Activated CD4-positive, alpha-beta T cell treated with anti-CD3 and anti-CD28 coated beads, Interleukin-2, amount 50 U/mL, for 16 hours (primary cell): ENCODE measurements at places on chromosomes 1 and 21.

- no peak for DNase-seq
Measured at GRCh38 chr21:14982336-14982735, 82.5 kb downstream of the NRIP1 start.

DNA sequence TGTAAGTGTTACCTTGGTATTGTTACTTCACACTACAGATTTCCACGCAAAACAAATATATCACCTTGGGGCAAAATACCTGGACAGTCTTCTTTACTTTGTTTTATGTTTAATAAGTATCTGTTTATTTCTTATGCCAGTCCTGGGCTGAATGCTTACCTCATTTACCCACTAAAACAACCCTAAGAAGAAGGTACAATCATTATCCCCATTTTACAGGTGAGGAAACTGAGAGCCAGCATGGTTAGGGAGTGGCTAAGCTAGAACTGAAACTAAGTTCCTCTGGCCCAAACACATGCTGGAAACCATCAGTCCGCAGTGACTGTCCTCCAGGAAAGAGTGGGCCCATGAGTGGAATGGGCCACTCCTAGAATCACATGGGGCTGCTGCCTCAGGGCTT is 13.0 kb upstream of the GUCA2B start:
- DNase-seq: no peak

- no peak for DNase-seq
Measured at GRCh38 chr1:94321662-94322061, 84.3 kb upstream of the ARHGAP29 start.

DNA sequence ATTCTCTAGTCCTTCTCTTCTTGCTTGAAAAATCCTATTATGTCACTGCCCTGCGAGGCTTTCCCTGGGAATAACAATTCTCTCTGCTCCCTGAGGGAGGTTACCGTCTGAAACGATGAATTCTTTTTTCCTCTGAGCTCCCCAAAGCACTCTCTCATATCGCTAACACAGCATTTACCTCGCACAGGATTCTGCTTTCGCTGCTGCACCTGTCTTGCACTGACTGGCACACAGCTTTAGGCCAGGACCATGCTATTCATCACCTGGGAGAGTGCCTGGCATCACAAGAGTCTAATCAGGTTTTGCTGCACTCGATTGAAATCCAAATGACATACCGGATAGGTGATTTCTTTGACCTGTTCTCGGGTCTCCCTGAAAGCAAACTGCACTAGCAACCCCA is 52.8 kb upstream of the GNG4 start:
- no peak for DNase-seq

- no peak for DNase-seq
Measured at GRCh38 chr21:33578959-33579542, 9.4 kb downstream of the DONSON start.

DNA sequence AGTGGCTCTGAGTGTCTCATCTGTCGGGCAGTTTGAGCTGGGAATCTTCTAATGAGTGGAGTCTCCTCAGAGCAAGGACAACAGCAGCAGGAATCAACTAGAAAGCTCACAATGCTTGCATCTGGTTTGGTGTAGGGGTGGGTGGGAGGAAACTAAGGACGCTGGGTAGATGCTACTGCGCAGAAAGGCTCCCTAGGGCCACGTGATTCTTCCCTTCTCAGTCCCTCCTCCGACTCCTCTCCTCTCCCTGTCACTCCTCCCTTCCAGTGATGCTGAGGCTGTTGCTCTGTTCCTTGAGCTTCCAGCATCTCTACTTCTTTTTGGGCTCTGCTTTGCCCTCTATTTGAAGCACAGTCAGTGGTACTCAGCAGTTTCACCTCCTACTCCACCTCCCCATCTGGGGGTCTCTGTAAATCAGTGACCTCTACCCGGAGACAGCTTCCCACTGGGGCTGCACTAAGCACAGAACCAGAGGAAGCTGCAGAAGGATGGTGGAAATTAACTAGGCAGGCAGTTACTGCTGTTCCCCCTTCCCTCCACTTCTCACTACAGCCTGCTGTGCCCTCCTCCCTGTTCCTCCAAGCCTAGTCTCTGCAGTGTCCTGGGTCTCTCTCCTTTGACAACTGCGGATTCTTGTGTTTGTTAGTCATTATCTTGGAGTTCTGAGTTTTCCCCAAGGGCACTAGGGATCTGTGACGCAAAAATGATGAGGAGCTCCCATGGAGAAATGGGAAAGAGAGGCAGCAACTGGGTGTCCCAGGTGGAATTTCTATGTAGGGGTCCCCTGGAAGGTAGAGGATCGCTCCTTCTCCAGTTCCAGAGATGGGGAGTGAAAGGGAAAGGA is 5.8 kb downstream of the LINGO4 start:
- DNase-seq: no peak
